HT-29 (cell line): ENCODE measurements at places on chromosomes 11 and 22. TPM values are rescaled to one million over a fixed set of nuclear protein-coding genes. Genes with fewer than 3 reads are reported as not detected.

The PGA5 gene
- total RNA-seq = not detected in 2 replicates

The MRPL21 gene
- 128 and 129 TPM in 2 replicates for total RNA-seq

GRCh38 chr11:86056351-86056854, 12.5 kb downstream of the PICALM start:
- no peak for DNase-seq

- DNase-seq = no peak
These were observed 10.4 kb upstream of the FXYD2 start for GRCh38 chr11:117834838-117835443.

The SOX10 gene
- total RNA-seq = not detected in 2 replicates

The TP53I11 gene
- total RNA-seq = 65.5 and 72.6 TPM in 2 replicates

DNA sequence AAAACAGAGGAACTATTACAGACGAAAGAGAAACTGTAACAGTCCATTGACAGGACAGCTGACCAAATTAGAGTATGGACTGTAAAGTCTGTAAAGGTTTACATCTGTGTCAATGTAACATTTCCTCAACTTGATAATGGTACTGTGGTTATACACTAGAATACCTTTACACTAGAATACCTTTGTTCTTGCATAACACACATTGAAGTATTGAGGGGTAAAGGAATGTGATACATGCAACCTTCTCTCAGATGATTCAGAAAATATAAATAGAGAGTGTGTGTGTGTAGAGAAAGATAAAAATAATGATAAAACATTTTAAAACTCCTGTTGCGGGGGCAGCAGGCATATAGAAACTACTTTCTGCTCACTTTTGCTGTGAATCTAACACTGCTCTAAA, 5.6 kb upstream of the EEF1G start:
- DNase-seq = no peak

The CCDC73 gene
- total RNA-seq = not detected in 2 replicates

GRCh38 chr11:107953446-107953845, 25.2 kb downstream of the RAB39A start:
- no peak for DNase-seq

- DNase-seq = no peak
These were observed 84.4 kb downstream of the CSTPP1 start for GRCh38 chr11:47020793-47021526.

The FLRT1 gene
- total RNA-seq = 0.15 TPM in 1 of 2 replicates, not detected in the other

GRCh38 chr11:123577081-123577598, 77.3 kb downstream of the SCN3B start:
- peak; percentile 72 for DNase-seq

DNA sequence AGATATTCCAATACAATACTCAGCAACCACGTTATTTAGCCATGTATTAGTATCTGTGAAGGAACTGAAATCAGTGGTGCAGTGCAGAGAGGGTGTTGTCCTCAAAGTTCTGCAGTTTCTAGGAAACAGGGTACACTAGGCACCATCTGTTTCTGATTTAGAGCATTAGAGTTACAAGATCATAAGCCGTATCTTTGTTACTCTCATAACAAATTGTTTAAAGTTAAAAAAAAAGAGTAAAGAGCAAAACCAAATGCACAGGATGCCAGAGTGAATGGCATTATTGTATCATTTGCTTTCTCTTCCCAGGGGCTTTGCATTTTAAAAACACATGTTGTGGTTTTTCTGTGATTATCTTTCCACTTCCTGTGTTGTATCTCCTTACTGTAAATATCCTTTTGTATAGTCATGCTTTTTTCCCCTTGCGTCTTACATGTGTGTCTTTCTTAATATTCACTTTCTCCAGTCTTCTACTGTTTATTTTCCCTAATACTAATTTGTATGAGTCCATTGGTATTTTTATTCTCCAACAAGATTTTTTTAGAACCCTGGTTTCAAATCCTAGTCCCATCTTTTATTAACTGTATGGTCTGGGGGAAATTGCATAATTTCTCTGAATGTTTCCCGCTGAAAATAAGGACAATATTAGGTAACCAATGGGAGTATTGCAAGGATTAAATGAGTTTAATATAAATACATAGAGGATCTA, 15.2 kb upstream of the NUP160 start:
- no peak for DNase-seq

DNA sequence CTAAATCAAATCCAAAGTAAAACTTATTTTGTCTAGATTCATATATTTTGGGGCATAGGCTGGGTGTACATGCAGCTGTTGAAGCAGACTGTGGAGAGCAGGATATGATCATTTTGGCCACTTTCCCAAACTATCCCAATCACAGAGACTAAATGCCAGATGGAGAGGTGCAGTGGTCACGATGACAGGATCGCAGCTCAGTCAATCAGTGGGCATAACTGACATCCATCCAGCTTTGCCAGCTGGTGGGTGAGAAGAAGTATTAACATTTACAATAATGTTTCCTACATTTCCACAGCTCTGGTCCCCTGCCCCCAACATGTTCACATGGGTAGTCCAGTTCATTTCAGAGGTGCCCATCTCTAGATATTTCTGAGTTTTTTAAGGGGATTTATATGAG, 255.5 kb upstream of the SESN3 start:
- no peak for DNase-seq

The PHETA2 gene
- total RNA-seq = 5.1 and 6.5 TPM in 2 replicates

DNA sequence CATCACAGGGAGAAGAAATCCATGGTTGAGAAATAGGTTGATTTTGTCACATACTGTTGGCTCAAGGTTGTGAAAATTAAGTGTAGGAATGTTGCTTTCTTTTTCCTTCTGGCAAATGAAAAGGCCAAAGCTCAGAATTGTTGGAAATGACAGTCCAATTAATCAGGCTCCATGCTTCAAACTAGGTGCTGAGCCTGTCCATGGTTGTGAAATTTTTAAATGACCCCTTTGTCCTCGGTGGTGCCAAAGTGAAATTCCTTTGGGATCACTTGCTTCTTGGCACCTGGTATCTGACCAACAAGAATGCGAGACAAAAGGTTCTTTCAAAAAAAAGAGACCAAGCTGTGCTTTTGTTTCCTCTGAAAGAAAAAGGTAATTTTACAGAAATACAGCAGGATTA, 451.9 kb downstream of the ETS1 start:
- no peak for DNase-seq

GRCh38 chr22:24140357-24140756, 40.9 kb upstream of the SUSD2 start:
- no peak for DNase-seq

DNA sequence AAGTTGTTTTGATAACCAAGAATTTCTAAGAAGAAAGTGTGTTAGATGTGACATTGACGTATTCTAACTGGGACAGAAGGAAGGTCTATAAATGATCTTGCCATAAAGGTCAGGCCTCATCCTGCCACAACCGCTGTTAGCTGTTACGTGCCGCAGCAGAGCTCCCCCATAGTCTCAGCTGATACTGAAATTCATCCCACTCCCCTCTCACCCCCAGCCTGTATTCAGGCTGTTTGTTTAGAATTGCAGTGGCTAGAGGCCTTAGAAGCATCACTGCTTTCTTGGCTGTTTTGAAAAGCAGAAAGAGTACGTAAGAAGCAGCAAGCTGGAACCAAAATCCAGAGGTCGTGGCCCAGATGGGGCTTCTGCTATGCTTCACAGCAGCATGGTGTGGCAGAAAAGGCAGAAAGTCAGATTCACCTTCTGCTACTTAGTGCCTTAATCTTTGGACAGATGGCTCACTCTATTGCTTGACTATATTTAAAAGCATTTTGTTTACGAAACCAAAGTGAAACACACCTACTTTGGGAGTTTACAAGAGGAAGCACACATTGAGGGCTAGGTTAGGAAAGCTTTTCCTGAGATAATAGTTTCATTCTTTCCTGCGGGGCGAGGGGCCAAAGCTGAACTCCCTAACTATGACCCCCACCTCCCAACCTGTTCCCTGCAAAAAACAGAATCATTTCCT, 950 bp upstream of the LAYN start:
- no peak for DNase-seq

GRCh38 chr11:83278351-83278750, 7.8 kb downstream of the CCDC90B start:
- no peak for DNase-seq

GRCh38 chr11:5040876-5041275, 5.5 kb upstream of the OR52J3 start:
- no peak for DNase-seq

DNA sequence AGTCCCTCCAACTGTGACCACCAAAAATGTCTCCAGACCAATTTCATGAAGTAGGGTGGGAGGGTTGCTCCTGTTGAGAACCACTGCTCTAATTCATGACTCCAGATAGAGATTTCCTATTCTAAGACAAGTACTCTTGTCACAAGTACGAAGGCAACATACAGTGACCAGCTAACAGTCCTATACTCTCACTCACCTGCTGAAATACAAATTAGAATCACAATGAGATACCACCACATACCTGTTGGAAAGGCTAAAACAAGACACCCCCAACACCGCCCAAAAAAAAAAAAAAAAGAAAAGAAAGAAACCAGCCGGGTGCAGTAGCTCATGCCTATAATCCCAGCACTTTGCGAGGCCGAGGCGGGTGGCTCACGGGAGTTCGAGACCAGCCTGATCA, 310.5 kb downstream of the SWAP70 start:
- no peak for DNase-seq

The TESMIN gene
- total RNA-seq = 26.3 and 31.7 TPM in 2 replicates

DNA sequence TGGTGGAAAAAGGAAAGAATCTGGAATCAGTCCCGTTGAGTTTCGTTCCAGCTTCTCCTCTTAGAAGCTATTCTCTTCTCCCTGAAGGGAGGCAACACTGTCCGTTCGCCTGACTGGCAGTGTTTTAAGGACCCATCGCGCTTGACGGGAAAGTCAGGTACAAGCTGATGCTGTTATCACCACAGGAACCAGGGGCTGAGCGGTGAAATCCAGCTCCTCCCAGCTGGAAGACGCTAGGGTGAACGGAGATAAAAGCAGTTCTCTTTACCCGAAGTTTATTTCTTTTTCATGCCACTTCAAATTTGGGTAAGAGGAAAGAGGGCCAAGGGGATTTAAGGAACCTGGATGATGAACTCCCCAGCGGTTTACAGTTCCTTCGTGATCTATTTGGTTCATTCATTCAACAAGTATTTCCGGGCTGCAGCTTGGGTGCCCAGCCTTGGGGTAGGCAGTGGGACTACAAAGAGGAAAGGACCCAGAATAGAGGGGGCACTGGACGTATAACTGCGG, 551 bp upstream of the DEUP1 start:
- no peak for DNase-seq

The SLC25A1 gene
- total RNA-seq = 462 and 466 TPM in 2 replicates

GRCh38 chr11:385594-386351, 8.2 kb upstream of the PKP3 start:
- no peak for DNase-seq

The C11orf21 gene
- 0.81 and 1.3 TPM in 2 replicates for total RNA-seq

The OTOG gene
- not detected in 2 replicates for total RNA-seq

DNA sequence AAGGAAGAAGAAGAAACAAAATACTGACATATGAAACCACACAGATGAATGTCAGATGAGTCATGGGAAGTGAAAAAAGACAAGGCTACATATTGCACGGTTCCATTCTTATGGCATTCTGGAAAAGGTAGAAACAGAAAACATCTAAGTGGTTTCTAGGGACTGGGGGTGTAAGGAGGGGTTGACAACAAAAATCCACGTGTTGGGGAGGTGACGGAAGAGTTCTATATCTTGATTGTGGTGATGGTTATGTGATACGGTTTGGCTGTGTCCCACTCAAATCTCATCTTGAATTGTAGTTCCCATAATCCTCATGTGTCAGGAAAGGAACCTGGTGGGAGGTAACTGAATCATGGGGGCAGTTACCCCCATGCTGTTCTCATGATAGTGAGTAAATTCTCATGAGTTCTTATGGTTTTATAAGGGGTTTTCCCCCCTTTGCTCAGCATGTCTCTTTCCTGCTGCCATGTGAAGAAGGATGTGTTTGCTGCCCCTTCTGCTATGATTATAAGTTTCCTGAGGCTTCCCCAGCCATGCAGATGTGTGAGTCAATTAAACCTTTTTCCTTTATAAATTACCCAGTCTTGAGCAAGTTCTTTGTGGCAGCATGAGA, 6.4 kb upstream of the ARFGAP3 start:
- DNase-seq = peak; percentile 13

DNA sequence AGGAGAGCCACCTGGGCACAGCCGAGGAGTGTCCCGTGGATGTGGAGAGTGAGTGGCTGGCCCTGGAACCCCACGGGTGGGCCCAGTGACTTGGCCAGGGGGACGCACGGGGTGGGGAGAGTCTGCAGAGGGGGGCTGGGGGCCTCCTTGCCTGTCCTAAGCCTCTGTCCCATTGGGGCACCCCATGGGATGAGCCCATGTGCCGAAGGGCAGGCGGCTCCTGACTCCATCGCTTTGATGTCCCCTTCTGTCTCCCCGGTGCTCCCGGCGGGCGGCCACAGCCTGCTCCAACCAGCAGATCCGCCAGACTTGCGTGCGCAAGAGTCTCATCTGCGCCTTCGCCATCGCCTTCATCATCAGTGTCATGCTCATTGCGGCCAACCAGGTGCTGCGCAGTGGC, 9.4 kb downstream of the CABP7 start:
- DNase-seq = no peak

GRCh38 chr11:69229511-69229910, 64.4 kb upstream of the MYEOV start:
- DNase-seq = no peak

GRCh38 chr11:69193629-69194028, 37.9 kb downstream of the SMIM38 start:
- no peak for DNase-seq

- DNase-seq = peak; percentile 80
These were observed 11.4 kb downstream of the EHF start for GRCh38 chr11:34632105-34632791.

GRCh38 chr11:128862908-128863660, 4.0 kb downstream of the KCNJ1 start:
- no peak for DNase-seq

DNA sequence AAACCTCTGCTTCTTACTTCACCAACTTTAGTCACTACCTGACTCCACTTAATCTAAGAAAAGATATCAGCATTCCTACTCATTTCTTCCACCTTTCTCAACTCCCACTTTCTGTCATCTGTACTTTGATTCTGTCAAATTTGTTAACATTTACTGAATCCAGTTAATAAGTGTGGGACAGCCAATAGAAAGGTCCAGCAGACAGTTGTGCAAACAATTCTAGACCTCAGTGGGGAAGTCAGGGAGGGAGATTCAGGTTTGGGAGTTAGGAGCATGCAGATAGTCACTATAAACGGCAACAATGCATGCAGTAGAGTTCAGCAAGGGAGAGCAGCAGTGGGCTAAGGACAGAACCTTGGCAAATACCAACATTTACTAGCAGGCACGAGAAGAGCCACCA, 4.1 kb downstream of the FBXO3 start:
- DNase-seq = no peak
